Fibroblast of mammary gland (primary cell): ENCODE measurements at places on chromosomes 2 and 18.

GRCh38 chr18:34358923-34359322, 134.2 kb upstream of the NOL4 start:
- DNase-seq, result no peak

DNA sequence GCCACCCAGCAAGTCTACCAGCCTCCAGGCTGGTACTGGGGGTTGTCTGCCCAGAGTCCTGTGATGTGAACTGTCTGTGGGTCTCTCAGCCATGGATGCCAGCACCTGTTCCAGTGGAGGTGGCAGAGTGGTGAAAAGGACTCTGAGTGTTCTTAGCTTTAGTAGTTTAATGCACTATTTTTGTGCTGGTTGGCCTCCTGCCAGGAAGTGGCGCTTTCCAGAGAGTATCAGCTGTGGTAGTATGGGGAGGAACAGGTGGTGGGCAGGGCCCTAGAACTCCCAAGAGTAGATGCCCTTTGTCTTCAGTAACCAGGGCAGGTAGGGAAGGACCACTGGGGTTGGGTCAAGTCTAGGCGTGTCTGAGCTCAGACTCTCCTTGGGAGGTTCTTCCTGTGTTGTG, 356.7 kb downstream of the STK39 start:
- no peak for DNase-seq

GRCh38 chr2:134952608-134953007, 34.0 kb downstream of the CCNT2 start:
- DNase-seq, result no peak

DNA sequence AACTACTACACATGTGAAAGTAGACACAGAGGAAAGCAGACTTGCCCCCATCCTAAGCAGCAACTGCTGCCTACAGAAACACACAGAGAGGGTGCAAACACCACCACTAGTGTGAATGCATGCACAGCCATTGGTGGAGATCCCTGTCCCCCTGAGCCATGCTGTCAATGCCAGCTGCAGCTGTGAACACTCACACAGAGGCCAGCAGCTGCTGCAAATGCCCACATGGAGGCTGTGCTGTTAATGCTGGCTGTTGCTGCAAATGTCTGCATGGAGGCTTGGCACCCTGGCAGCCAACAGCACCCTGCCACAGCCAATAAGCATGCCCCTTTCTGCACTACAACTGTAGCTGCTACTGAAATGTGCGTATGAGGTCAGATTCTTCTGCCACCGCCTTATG, 355.0 kb downstream of the LNPK start:
- no peak for DNase-seq

GRCh38 chr2:202267495-202267894, 1.9 kb downstream of the NOP58 start:
- DNase-seq, result peak; percentile 36

GRCh38 chr2:64731746-64732145, 78.0 kb upstream of the SERTAD2 start:
- no peak for DNase-seq

- DNase-seq, result no peak
These were observed 7.3 kb upstream of the CIB4 start for GRCh38 chr2:26648516-26648915.

DNA sequence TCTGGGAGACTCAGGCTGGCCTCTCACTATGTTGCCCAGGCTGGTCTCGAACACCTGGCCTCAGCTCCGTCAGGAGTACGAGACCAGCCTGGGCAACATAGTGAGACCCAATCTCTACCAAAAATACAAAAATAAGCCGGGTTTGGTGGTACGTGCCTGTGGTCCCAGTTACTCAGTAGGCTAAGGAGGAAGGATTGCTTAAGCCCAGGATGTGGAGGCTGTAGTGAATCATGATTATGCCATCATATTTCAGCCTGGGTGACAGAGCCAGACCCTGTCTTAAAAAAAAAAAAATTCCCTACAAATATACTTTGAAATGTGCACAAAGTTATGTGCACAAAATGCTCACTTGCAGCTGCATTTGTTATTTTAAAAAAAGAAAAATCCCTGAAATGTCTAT, 26.3 kb upstream of the AGAP1 start:
- DNase-seq, result peak; percentile 88

DNA sequence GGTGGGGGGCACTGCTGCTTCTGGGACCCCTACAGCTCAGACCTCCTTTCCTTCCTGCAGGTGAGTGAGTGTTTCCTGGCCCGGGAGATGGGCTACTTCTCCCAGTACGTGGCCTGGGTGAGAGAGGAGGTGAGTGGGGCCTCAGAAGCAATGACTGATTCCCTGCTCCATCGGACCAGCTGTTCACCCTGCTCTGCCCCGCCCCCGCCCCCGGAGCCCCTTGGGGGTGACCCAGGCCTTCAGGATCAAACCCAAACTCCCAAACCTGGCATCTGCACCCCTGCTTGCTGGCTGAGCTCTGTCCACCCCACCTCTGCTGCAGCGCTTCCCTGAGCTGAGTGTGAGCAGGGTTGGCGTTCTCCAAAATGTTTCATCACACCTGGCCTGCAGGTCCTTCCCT, 9.8 kb upstream of the KCNIP3 start:
- no peak for DNase-seq

DNA sequence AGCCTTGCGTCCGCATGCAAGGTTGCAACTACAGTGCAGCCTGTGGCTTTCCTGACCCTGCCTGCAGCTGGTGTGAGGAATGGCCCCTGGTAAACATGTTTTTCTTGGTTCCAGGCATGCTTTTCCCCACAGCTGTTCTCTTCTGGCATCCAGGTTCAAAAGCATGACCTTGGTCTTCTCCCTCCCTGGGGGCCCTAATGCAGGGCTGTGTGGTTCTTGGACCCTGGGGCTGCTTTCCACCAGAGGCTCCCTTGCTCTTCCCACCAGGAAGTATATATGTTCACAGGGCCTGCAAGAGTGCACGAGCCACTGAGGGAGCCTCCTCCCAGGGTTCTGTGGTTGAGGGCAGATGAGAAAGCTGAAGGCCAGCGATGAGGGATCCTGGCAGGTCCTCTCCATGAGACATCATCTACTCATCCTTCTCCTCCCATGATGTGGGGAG, 125.9 kb downstream of the BCL2L11 start:
- peak; percentile 40 for DNase-seq

DNA sequence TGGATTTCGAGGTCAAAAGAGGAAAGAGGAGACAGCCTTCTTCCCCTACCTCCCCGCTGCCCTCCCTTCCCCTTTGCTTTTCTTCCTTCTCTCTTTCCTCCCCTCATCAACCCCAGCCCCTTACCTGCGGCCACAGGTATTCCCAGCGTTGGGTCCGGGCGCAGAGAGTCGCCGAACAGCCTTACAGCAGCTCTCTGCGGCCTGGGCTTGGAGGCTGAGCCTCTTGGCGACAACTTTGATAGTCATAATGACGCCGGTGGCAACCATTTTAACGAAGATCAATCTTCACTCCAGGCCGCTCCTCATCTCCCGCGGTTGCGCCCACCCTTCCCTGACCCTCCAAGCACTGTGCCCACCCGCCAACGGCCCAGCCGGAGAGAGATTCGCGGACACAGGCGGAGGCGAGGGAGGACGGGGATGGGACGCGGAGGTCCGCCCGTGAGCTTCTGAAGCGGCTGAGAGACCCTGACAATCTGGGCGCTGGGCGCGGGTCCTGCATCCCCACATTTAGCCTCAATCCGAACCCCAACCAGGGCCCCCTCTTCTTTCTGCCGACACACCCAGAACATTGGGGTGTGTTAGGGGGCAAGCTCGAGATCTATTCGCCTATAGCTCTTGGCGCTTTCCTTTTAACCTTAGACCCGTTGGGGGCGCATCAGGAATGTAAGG, 1.5 kb upstream of the EVX2 start:
- no peak for DNase-seq

DNA sequence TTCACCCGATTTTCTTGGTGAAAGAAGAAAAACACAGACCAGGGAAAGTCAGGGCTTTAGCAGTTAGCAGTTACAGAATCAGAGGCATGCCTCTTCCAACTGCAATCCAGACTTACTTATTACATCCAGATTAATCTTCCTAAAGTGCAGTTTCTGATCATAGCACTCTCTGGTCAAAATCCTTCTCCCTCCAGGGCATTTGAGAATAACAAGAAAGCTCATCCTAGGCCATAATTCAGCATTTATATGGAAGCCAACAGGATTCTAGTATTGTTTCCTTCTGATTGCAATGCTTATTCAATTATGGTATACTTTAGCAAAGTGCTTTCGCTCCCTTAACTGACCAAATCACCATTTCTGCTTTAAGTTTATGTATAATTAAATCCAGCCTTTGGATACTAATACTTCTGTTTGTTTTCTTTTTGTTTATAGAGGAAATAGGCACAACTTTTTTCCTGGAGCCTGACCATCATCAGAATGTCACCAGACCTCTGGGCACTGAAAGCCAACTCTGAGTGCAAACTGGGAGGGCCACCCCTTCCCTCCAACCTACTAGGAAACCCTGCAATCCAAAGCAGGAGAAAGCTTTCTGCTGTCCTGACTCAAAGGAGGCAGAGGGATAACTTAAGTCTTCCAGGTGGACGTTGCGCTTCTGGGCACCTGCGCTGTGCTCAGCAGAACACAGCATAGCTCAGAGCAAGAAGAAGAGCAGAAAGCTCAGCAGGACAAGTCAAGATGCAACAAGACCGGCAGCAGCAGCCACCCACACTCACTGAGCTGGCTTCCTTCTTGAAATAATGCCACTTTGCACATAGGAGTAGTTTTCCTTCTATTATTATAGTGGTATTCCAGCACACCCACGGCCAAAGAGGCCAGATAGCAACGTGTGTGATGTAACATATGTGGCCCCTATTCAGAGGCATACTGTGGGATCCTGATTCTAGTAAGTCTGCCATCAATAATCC, 99.3 kb downstream of the STK39 start:
- DNase-seq, result no peak

- no peak for DNase-seq
These were observed 516.4 kb downstream of the ZEB2 start for GRCh38 chr2:144003460-144004075.

DNA sequence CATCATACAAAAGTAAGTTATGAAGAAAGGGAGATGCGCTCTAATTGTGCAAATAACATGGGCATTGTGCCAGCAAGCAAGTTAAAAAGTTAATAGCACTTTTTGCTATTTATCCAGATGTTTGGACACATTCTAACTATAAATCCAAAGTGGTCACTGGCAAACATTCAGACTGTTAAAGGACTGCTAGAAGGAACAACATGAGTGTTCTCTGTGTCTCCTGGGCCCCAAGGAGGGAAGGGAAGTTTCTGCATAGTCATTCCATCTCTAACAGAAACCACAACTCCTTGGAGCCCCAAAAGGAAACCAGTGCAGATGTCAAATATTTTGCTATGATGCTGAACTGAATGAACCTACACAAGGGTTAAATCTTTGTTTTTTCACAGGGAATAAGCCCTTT, 213.3 kb upstream of the HNRNPA3 start:
- DNase-seq, result peak; percentile 98

GRCh38 chr2:21633466-21633865, 509.7 kb downstream of the TDRD15 start:
- DNase-seq, result no peak

DNA sequence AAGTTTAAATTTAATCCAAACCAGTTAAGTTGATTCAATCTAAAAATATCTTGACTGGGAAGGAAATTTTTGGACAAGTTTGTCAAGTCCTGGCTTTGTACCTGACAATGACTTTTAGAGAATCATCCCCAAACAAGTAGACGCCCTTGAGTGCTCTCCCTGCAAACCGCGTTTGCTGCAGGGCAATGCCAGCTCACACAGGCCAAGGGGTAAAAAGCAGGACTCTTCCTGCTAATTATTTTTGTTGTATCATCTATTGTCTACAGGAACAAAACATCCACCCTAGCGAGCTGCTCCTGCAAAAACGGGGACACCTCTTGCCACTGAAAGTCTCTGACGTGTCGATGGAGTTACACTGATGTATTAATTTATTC, 10.9 kb downstream of the ID2 start:
- DNase-seq, result no peak

DNA sequence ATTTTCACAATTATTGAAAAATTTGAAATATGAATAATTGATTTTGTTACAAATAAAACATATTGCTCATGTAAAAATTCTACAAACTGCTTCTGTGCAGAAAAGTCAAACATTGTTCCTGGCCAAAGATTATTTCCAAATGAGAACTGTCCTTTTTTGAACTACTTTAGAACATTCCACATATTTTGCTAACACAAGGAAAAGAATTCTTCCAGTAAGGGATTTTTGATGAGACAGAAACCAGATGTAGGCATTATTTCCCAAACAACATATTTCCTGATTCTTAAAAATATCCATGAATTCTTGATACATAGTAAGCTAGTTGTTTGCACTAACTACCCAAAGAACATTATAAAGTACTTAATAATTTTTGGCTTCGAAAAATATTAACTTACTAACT, 715.2 kb downstream of the CCDC85A start:
- DNase-seq, result no peak

DNA sequence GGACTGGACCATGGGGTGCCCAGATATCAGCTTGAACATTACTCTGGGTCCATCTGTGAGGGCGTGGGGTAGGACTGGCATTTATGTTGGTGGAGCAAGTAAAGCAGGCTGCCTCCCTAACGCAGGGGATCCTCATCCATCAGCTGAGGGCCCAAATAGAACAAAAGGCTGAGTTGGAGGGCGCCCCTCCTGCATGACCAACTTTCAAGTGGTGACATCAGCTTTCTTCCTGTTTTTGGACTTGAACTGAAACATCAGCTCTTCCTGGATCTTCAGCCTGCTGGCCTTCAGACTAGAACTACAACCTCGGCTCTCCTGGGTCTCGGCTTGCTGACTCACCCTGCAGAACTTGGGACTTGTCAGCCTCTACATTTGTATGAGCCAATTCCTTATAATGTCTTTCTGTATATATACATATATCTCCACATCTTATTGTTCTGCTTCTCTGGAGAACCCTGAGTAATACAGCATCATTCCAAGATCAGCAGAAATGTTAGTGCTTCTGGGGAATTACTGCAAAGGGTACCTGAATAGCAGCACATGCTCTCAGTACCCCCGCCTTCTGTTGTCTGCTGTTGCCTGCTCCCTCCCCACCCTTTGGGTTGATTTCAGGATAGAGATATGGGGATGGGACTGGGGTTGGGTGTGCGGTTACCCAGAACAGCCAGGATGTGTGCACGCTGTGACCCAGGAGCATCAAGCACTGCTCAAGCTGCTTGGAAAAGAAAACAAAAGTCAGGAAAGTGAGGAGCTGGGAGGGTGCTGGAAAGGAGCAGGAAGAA, 20.0 kb downstream of the TMEM127 start:
- peak; percentile 71 for DNase-seq

DNA sequence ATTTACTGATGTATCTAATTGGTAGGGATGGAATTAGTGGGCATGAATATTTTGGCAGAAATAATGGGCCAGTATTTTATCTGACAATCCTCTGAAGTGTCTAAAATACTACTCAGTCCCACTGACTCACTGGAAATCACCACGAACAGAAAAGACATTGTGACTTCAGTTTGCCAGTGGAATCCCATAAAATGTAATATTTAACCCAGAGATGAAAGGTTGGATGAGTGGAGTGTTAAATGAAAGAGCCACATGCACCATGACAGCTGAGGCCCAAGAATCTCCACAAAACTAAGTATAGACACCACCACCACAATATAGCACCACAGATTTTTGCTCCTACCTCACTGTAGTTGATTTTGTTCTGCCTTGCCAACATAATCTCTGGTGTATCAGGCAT, 103.9 kb downstream of the NEB start:
- DNase-seq, result no peak
